Fibroblast of villous mesenchyme (primary cell): ENCODE measurements at places on chromosomes 6 and 20. TPM values are rescaled to one million over a fixed set of nuclear protein-coding genes. Genes with fewer than 3 reads are reported as not detected.

The LINC00237 gene
- total RNA-seq = not detected in 2 replicates

The MICB gene
- 15.5 and 30.7 TPM in 2 replicates for total RNA-seq

The SLC24A3 gene
- 0.86 and 4.2 TPM in 2 replicates for total RNA-seq

The MYLK2 gene
- total RNA-seq = under 0.01 and 0.32 TPM in 2 replicates

The DEFB132 gene
- total RNA-seq = not detected in 2 replicates

GRCh38 chr6:13979284-13980171, 54.8 kb downstream of the RNF182 start:
- DNase-seq = no peak

GRCh38 chr6:31776485-31776988, 591 bp downstream of the VWA7 start:
- DNase-seq = no peak

GRCh38 chr20:57986666-57987065, 241.8 kb downstream of the ANKRD60 start:
- no peak for DNase-seq

DNA sequence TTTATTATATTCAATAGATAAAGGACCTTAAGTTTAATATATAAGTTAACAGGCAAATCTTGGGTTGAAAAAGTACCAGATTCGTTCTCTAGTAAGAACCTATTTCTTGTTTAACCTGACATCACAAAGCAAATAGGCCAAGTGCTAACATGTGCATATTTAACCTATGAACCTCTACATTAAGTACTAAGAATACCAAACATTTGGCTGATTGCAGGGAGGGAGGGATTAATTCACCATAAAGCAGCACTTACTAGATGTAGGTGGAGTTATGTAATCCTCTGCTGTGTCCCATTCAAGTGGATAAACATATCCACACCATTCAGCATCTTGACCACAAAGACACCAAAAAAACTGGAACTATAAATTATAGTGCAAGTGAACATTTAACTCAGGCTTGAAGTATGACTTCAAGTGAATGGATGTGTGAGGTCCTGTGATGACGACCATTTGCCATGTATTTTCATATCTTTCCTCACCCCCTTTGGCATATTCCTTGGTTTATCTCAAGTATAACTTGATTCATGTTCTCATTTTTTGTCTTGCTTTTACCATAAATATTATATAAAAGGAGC, 10.2 kb downstream of the STX11 start:
- no peak for DNase-seq

DNA sequence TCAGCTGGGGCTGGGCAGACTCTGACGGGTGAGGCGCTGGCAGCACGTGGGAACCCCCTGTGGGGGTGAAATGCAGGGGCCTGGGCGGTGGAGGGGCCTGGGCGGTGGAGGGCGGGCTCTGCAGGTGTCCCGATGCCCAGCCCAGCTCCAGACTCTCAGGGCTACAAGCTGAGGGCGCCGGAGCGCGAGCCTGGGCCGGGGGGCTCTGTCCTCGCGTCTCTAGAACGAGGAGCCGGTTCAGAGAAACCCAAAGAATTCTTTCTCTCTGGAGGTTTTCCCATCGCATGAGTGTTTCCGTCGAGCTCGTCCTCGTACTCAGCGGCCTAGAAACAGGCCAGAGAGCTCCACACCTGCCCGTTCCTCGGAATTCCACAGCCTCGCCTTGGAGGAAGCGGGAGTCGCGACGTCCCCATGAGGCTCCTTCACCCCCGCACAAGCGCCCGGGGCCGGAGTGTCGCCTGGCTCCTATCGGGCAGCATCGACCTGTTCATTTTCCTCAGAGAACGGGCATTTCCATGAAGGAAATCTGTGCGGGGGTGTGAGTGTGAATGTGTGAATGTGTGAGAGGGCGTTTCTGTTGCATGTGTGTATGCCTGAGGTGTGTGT, 76.9 kb downstream of the SMOC2 start:
- no peak for DNase-seq

GRCh38 chr6:43900560-43900915, 130.5 kb downstream of the VEGFA start:
- no peak for DNase-seq

GRCh38 chr20:38141889-38142494, 23.1 kb downstream of the TGM2 start:
- DNase-seq = no peak

DNA sequence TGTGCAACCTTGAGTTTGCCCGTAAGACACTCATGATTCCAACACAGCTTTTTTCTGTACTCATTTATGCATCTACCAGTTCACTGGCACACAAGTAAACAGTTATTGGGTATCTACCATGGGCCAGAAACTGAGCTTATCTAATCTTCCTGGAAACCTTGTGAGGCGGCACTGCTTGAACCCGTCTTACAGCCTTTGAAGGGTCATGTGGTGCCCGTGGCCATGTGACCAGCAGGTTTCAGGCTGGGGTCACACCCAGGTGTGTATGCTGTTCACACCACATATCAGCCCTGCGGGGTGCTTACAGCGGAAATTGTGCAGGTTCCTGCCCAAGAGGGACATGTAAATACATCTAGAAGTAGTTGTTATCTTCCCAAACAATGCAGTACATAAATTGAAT, 6.1 kb downstream of the THBD start:
- no peak for DNase-seq

DNA sequence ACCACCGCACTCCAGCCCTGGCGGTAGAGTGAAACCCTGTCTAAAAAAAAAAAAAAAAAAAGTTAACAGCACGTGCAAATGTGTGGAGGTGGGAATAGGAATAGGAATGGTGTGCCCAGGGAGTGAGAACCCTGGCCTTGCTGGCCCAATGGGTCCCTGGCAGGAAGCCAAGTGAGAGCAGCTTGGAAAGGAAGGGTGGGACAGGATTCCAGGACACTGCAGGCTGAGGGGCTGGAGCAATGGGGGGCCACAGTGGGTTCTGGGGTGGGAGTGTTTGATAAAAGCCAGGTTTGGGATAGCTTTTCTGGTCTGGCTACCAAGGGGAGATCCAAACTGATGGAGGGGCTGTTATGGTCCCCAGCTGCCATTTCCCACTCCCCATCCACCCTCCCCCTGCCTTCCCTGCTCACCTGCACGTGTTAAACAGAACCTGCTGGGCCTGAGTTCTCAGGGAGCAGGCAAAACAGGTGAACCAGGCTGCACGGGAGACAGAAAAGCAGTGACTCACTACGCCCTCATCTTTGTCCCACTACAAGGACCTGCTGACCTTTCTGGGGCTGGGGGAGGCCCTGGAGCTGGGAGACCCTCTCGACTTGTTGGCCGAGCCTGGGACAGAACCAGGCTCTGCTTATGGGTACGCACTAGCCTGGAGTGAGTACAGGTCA, 3.3 kb downstream of the SUN5 start:
- no peak for DNase-seq

DNA sequence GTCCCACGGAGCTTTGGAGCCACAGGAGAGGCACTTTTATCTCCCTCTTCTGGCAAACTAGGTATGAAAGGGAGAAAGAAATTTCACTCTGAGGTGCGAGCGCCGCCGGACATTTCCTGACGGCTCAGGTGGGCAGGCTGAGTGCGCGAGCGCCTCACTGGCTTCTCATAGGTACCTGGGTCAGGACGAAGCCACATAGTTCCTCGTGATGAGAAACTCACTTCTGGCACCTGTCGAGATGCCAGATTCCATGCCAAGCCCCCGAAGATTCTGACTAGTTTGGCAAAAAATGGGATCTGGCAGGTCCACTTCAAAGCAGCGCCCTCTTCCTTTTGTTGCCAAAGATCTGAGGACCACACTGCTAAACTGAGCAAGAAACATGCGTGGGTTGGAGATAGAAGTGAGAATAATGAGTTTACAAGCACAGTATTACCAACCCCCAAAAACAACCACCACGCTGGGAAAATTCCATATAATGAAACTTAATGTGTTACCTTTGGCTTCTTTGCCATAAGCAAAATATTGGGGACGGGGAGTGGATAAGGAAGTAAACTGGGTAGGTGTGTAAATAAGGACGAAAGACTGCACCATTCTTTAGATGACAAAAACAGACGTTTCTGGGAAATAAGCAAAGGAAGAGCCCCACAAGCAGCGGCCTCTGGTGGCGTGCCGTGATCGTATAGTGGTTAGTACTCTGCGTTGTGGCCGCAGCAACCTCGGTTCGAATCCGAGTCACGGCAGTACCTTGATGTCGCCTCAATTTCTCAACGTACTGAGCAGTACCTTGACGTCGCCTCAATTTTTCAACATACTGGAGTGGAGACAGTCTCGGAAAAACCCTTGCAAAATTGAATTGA, 89.8 kb upstream of the PRSS16 start:
- DNase-seq = peak; percentile 58

GRCh38 chr20:63318391-63319163, 25.6 kb downstream of the COL20A1 start:
- no peak for DNase-seq

GRCh38 chr6:26272171-26272637, 92.8 kb upstream of the BTN3A2 start:
- DNase-seq = no peak

GRCh38 chr20:10618611-10619245, 55.1 kb downstream of the JAG1 start:
- DNase-seq = peak; percentile 57

- DNase-seq = peak; percentile 85
Measured at GRCh38 chr6:43972913-43973300, 154.3 kb downstream of the MRPL14 start.

GRCh38 chr6:22361576-22361975, 64.7 kb upstream of the PRL start:
- no peak for DNase-seq

DNA sequence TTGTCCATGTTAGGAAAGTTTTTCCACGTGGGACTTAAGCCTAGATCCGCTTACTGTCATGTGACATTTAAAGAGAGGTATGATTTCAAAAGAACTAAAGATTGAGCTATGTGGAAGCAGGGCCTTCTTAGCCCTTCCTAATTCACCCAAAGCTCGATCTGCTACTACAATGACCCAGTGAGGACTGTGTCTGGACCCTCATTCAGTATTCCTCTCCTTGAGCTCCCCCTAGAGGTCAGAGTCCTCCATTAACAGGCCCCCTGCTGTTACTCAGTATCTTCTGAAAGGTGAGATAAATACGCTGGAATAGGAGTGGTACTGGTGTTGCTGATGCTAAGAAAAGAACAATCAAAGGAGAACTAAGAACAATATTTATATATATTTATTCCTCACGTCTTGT, 414.0 kb downstream of the GJA1 start:
- peak; percentile 84 for DNase-seq

DNA sequence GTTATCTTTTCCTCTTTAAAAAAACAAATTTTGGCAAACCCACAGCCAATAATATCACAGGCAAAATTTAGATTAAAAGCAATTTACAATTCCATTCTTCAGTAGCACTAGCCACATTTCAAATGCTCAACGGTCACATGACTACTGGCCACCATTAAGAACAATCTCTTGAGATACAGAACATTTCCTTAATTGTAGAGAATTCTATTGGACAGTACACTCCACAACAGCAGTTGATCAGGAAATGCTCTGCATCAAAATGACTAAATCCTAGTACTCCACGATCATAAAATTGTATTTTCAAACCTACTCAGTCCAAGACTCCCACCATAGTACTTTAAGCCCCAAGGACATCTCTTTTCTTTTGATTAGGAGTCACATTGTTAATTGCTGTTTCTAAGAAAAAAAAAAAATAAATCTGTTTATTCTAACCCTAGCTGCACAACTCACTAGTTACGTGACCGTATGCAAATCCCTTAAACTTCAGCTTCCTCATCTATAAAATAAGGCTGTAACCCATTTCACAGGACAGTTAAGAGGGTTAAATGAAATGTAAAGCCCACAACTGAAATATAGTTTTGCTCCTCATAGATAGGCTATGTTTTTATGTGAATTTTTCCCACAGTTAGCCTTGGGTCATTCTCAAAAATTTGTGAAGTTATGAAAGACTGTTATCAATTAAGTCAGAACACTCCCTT, 9.8 kb downstream of the C6orf62 start:
- DNase-seq = no peak

- DNase-seq = no peak
Measured at GRCh38 chr6:169864148-169865020, 113.0 kb downstream of the ERMARD start.

DNA sequence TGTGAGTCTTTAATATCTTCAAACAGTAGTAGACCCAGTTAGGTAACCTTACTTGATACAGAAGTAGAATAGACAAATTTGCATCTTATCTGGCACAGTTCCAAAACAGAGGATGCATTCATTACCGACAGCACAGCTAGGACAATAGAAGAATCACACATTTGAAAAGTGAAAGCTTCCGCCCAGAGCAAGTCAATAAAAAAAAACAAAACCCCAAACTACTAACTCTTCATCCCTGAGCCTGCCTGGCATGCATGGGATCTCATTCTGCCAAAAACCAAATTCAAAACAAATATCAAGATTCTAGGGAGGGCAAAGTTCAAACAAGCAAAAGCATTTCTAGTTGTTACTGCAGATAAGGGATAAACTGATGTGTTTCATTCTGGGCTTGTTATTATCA, 235.4 kb downstream of the BTBD9 start:
- DNase-seq = no peak

DNA sequence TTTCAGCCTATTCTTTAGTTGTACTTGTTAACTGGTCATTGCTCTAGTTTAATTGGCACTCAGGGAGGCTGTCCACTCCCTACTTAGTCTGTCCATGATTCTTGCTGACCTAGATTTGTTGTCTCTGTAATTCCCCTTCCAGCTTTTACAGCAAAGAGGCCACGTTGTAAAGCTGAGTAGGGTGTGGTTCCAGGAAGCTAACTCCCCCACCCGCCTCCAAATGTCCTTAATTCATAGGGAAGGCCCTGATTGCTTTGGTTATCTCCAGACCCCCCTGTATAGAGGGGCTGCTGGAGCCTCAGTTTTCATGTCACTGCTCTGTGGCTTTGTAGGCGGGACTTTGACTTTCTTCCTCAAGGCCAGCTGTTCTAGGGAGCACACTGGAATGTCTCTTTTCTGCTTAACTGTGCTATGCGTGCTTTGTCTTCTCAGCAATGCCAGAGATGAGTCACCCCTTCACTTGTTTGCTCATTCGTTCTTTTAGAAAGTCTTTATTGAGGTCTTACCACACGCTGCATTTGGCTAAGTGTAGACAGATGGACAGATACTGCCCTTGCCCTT, 175.1 kb upstream of the JAG1 start:
- DNase-seq = peak; percentile 86

DNA sequence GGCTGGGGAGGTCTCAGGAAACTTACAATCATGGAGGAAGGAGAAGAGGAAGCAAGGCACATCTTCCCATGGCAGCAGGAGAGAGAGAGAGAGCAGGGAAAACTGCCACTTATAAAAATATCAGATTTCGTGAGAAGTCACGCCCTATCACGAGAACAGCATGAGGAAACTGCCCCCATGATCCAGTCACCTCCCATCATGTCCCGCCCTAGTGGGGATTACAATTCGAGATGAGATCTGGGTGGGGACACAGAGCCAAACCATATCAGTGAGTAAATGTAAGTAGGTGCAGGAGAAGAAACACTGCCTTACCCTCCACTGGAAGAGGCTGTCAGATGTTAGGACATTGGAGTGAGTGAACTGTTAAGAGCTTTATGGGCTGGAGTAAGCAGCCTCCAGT, 270.4 kb downstream of the TFAP2C start:
- DNase-seq = no peak

GRCh38 chr6:5992551-5993225, 14.0 kb downstream of the NRN1 start:
- DNase-seq = no peak
